Camera-type eye (tissue), 1 donor: ENCODE measurements at places on chromosomes 5 and 9. TPM values are rescaled to one million over a fixed set of nuclear protein-coding genes. Genes with fewer than 3 reads are reported as not detected.

The IQGAP2 gene
- total RNA-seq: 57.8 TPM

The ZBTB6 gene
- total RNA-seq: 29.5 TPM

The GLIPR2 gene
- 18.3 TPM for total RNA-seq

The BHMT gene
- 9.3 TPM for total RNA-seq

The FBP2 gene
- total RNA-seq: 1.0 TPM

The ATP10B gene
- 2.6 TPM for total RNA-seq
